ENCODE measurements at places on chromosomes 5 and 9.

DNA sequence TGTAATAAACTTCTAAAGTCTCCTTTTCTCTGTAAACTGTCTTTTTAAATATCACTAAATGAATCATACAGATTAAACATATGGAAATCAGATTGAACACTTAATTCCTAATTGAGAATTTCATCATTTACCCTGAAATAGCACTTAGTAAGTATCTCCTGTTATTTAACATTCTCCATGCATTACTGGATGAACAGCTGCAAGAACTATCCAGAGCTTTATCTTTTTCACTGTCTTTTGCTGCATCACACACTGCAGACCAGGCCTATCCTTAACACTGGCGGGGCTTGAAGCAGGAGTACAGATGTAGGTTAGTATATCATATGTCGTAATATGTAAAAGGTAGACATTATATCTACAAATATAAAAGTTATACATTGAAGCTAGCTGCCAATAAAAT, 108.7 kb upstream of the EFNA5 start:
- DNase-seq = no peak

DNA sequence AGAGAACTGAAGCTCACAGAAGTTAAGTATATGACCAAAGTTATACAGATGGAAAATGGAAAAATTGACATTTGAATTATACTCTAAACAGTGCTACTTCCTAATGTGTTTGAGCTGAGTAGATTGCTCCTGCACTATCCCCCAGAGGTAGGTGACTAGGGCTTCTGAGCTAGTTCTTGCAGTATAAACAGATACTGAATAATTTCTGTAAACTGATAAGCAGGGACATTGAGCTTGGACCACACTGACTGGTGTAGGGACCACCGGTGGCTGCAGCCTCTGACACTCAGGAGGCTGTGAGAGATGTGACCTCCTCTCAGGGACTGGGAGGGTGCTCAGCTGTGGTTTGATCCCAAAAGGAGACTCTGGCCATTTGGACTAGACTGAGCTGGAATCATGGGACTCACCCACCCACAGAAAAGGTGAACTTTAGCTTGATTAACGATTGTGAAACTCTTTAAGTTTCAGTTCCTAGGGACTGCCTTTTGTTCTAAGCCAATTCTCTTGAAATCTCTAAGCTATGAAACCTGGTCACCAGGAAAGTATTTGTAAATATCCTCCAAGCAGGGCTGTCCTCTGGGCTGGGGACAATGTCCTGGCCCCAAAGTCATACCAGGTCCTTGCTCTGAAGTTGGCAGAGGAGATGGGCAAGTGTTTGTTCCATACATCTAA, 291.5 kb downstream of the SEC61B start:
- DNase-seq = peak; percentile 29

GRCh38 chr9:29966247-29966646, 2393.0 kb upstream of the C9orf72 start:
- DNase-seq = no peak

DNA sequence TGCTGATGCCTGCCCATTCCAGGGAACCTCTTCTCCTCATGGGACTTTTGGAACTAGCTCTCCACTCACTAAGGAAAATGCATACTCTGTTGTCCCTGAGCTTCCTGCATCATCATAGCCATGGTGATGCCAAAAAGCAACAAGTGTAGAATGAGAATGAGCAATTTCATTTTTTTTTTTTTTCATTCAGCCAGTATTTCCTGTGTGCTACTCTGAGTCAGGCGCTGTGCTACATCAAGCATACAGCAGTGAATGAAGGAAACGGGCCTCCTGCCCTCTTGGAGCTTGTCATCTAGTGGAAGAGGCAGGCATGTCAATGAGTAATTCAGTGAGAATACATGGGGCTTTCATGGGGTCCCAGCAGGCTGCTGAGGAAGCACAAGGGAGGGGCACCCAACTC, 483.1 kb downstream of the BNC2 start:
- DNase-seq = no peak

DNA sequence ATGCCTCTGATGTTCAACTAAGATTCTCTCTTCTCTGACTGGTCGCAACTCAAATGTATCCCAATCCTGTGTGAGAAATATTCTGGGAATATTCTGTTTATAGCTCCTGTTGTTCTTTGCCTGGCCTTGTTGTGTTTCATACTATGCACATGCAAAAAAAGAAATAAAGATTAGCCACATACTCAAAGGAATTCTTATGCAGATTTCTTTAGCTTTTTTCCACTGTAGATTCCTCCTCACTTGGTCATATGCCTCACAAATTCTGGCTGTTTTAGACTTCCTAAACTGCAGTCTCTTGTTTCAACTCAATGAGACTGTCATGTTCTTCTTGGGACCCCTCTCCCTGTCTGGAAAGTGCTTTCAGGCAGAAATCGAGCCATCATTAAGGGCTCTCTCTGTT, 217.5 kb upstream of the SH3GL2 start:
- DNase-seq = no peak

DNA sequence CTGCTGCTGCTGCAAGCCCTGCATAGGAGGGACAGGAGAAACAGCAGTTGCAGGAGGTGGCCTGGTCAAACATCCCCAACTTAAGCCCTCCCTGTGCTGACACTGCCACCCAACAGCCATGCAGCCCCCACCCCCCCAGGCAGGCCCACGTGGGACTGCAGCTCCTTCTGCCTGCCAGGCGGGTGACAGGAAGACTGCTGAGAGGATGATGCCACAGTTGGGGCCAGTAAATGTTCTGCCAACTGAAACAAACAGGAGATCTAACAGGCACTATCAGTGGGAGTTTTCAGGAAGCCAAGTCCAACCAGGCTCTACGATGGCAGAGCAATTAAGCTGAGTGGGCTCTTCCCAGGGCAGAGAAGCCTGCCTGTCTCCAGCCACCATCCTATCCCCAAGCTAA, 31.1 kb downstream of the DIRAS2 start:
- DNase-seq = no peak

DNA sequence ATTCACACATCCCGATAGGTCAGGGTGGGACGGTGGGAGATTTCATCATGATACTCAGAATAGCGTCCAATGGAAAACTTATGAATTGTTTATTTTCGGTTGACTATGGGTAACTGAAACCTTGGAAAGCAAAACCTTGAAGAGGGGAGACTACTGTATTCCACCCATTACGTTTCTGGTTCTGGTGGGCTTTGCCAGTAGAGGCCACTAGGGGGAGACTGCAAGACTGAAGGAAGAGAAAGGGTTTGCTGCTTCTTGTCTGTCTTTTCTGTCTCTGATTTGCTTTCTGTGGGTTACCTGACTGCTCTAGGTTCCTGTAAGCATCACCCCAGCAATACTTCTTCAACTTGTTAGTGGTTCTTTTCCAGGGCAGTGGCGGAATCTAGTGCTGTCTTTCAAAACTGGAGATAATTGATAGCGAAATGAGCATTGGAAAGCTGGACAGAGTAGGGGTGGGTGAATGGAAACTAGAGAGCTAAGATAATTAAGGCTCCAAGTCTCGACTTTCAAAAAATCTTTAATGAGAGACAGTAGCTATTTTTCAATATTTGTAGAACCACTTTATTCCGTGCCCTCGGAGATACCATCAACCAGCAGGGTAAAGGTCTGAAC, 27.0 kb downstream of the GRIN3A start:
- peak; percentile 11 for DNase-seq

- DNase-seq = no peak
These were observed 78.0 kb downstream of the SEC61B start for GRCh38 chr9:99300103-99300439.
